ENCODE measurements at places on chromosomes 16 and 17. TPM values are rescaled to one million over a fixed set of nuclear protein-coding genes. Genes with fewer than 3 reads are reported as not detected.
A peak's percentile ranks its signal among the peaks of the same experiment; 100 is the strongest.

DNA sequence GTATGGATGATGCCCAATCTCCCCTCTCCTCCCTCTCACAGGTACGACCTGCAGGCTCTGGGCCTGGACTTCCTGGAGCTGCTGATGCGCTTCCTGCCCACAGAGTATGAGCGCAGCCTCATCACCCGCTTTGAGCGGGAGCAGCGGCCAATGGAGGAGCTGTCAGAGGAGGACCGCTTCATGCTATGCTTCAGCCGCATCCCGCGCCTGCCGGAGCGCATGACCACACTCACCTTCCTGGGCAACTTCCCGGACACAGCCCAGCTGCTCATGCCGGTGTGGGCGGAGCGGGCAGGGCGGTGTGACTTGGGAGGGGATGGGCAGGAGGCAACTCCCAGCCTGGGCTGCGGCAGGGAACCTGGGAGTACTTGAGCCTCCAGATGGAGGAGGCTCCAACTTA lies 18.1 kb downstream of the SPATA32 start:
- peaks cover 25% of the 10 kb centered on the region for H3K4me1 ChIP-seq
- no peak for DNase-seq
- H3K27me3 ChIP-seq: peaks cover 5% of the 10 kb centered on the region
- no peak overlapping the region for H3K27ac ChIP-seq
- H3K4me3 ChIP-seq: no peak overlapping the region

IL34 gene
- 14.3 TPM for total RNA-seq

DNA sequence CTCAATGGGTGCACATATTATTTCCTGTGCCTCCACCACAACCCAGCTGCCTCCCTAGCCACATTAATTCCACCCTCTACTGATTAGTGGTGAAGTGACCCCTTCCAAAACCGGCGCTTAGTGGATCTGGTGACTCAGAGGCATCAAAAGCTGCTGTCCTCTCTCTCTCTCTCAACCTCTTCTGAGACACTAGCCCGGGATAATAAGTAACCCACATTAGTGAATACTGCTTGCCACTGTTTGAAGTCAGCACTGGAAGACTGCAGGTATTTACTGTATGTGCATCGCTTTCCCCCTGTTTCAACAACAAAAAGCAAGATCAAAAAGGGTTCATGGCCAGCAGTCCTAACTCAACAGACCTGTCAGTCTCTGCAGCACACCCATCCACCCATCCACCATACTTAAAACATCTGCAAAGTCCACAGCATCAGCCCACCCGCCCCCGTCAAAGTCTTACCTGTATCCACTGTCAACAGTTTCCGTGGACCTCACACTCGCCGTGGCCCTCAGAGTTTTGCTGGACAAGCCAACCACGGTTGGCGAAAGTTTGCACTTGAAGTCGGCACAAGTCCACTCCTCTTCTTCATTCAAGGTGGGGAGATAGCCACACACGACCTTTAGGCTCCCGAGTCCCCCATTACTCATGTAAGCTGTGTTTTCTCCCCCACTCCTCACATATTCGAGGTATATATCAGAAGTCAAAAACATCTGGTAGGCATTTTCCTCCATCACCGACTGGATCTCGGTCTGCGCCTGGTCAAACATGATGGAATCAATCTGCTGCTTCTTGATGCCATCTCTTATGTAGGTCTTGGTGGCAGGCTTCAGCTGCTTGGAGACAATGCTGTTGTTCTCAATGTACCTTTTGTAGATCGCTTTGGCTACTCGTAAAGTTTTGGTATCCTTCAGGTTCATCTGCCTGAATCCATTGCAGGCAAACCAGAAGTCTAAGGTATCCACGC lies 3.8 kb downstream of the AXIN2 start:
- no peak overlapping the region for H3K27ac ChIP-seq
- no peaks in the 10 kb centered on the region for H3K27me3 ChIP-seq
- peaks cover 32% of the 10 kb centered on the region for H3K4me1 ChIP-seq
- H3K4me3 ChIP-seq: no peak overlapping the region

TMEM238L gene
- total RNA-seq: not detected

SMPD3 gene
- not detected for total RNA-seq

DNA sequence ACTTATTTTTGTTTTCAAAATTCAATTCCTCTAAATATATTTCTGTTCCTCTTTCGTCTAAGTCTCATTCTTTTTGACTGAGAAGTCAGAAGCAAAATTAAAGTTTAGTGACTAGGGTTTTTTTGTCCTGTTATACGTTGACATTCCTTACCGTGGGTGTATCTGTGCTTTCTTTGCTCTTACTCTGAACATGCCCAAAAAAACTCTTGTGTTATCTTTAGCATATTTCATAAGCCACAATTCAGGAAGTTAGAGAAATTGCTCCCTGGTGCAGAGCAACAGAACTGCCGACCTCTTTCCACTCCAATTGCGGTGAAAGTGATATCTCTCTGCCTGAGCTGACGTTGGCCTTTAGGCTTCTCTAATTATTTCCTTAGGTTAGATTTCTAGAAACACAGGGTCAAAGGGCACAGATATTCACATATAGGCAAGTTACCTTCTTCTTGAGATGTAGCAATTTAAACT lies 65.7 kb downstream of the CENPV start:
- no peaks in the 10 kb centered on the region for H3K27me3 ChIP-seq
- peak overlapping the region; percentile 97 for H3K27ac ChIP-seq
- peaks cover 39% of the 10 kb centered on the region for H3K4me1 ChIP-seq
- H3K36me3 ChIP-seq: peaks cover 2% of the 10 kb centered on the region

- H3K27me3 ChIP-seq: no peaks in the 10 kb centered on the region
- no peak overlapping the region for H3K4me3 ChIP-seq
- no peak for DNase-seq
- no peaks in the 10 kb centered on the region for H3K36me3 ChIP-seq
- no peaks in the 10 kb centered on the region for H3K4me1 ChIP-seq
These were observed 260.5 kb downstream of the CBLN1 start for GRCh38 chr16:49021136-49021535.

ICAM2 gene
- not detected for total RNA-seq

CD300LB gene
- total RNA-seq: not detected

NPIPB9 gene
- total RNA-seq: 2.6 TPM

DNA sequence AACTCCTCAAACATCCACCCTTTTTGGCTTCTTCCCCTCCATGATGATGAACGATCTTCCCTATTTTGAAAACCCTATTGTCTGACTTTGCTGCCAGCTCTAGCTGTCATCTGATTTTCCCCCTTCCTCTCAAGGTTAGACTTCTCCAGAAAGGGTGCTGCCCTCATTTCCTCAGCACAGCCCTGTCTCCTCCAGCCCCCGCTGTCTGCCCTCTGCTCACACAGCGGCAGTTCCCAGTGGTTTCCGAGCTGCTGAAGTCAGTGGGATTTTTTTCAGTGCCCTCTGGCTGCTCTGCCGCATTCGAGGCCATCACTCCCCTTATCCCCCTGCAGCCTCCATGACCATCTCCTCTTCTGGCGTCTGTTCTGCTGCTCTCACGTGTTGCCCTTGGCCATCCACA lies 26.6 kb upstream of the C17orf107 start:
- H3K4me3 ChIP-seq: no peak overlapping the region
- peaks cover 4% of the 10 kb centered on the region for H3K4me1 ChIP-seq
- peaks cover 10% of the 10 kb centered on the region for H3K36me3 ChIP-seq
- no peak for DNase-seq
- no peak overlapping the region for H3K27ac ChIP-seq

CLN3 gene
- total RNA-seq: 50.7 TPM
